ENCODE measurements at places on chromosomes 3 and 15. TPM values are rescaled to one million over a fixed set of nuclear protein-coding genes. Genes with fewer than 3 reads are reported as not detected.
A peak's percentile ranks its signal among the peaks of the same experiment; 100 is the strongest.

GRCh38 chr15:99677540-99678134 is 55.6 kb downstream of the LYSMD4 start:
- DNase-seq: no peak

DNA sequence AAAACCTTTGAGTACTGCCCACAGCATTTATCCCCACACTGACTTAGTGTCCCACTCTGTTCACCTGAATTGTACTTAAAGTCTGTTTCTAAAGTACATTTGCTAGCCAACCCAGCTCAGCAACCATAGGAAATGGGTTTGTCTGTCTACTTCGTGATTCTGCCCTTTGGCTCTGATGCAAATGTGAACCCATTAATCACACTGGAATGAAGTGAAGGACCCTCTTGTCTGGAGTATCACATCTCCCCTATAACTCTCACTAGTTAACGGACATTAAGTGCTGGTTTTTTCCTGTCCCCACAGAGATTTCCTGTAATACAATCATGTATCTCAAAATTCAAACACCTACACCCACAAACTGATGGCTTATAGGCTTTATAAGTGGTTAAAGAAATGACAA is 20.5 kb downstream of the EID1 start:
- no peak for DNase-seq

DNA sequence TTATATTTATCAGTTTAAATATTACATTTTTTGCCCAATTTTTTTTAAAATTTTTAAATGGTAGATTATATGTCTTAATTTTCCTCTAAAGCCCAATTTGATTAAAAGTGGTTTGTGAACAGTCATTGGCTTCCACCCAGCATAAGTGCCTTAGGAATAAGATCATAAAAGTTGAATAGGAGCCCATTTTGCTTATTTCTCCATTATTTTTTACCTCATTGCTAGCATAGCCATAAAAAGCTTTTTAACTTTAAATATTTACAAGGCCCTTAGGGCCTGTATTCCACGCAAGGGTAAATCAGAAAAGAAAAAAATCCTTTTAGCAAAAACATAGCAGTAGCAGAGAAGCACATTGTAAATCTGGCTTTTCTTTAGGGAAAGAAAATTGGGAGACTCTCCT is 9.0 kb downstream of the TTC14 start:
- no peak for DNase-seq

DNA sequence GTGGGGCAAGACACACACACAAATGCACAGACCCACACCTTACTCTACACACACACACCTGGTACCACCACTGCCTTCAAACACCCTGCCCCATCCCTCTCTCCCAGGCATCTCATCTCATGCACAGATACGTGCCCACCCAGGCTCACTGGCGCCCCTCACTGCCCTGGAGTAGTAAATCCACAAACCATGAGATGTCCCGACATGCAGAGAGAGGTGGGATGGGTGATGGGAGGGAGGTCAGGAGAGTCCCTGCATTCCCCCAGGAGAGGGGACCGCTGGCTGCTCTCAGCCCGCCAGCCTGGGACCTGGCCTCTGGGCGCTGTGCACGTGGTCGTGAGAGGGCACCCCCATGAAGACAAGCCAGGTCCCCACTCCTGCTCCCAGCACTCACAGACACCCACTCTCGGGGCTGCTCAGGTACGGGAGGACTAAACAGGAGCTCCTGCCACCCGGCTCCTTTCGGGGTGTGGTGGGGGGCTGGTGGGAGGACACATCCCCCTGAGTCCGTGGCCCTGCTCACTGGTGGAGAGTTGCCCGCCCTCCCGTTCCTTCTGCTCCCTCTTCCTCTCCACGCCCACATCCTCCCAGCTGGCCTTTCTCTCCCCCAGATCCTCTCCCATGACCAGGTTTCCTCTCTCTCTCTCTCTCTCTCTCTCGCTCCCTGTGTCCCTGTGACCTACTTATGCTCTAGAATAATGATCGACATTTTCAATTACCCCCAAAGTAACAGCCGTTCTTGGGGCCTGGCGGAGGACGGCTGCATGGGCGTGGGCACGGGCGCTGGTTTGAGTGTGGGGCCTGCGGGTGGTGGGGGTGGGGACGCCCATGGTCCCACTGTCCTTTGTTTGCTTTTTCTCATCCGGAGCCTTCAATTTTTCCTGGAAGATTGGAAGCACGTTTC is 18.9 kb upstream of the CSPG4 start:
- DNase-seq: no peak

DNA sequence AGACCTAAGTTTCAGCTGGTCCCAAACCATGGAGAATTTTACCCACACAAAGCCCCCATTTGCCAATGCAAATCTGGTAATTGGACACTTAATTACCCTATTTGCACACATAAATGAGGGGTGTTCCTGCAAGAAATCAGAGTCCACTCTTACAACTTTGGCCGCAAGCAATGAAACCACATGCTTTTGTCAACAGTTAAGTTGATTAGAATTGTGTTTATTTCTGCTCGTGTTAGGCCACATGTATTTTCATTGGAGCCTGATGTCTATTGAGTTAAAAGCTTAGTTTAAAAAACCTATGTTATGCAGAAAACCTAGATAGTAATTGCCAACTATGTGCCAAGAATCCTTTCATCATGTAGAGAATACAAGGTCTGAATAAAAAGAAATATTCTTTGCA is 153.8 kb upstream of the CMC1 start:
- no peak for DNase-seq

DNA sequence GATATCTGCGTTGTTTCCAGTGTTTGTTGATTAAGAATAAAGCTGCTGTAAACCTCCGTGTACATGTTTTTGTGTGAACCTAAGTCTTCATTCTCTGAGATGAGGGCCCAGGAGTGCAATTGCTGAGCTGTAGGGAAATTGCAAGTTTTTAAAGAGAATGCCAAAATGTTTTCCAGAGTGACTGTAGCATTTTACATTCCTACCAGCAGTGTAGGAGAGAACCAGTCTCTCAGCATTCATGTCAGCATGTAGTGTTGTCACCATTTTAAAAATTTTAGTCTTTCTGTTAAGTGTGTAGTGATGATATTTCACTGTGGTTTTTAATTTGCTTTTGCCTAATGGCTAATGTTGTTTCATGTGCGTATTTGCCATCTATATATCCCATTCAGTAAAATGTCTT is 3.4 kb upstream of the MGLL start:
- no peak for DNase-seq

DNA sequence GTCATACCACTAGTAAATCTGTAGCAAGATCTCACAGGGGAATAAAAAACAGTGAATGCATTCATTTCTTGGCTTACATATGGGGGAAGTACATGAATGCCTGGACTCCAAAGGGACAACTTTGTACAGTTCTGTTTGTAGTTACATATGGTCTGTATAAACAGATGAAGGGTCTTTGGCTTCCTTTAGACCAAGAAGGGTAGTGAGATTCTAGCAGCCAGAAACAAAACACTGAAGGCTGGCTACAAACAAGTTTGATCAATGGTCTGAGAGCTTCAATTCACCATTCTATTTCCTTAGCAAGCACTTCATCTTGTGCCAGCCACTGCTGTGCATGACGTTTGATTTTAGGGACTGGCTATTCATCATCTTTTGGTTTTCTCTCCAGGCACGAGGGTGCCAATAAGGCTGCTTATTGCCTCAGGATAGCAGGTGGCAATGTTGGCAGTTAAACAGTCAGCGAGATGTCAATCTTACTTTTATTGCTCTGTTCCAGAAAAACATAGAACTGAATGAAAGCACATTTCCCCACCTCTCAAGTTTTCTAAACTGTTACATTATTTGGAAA is 313.7 kb upstream of the COL8A1 start:
- no peak for DNase-seq

- DNase-seq: peak; percentile 33
These were observed 1.3 kb upstream of the ETV5 start for GRCh38 chr3:186109897-186110803.

GRCh38 chr3:149010966-149011365 is 19.6 kb downstream of the GYG1 start:
- no peak for DNase-seq

- DNase-seq: no peak
These were observed 392.6 kb upstream of the CBLB start for GRCh38 chr3:106261396-106261795.

DNA sequence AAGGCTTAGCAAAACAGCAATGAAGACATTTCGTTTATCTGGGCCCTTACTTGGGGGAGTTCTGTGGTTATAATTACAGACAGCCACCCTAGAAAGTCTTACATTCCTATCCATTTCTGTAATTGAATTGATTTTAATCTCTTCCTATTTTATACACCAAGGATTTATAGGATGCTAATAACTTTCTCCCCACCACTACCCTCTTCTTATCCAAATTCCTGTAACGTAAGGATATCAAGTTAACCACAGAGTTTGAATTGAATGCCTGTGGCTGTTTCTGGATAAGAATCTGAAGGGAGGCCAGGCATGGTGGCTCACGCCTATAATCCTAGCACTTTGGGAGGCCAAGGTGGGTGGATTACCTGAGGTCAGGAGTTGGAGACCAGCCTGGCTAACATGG is 78.6 kb downstream of the MLH1 start:
- no peak for DNase-seq

DNA sequence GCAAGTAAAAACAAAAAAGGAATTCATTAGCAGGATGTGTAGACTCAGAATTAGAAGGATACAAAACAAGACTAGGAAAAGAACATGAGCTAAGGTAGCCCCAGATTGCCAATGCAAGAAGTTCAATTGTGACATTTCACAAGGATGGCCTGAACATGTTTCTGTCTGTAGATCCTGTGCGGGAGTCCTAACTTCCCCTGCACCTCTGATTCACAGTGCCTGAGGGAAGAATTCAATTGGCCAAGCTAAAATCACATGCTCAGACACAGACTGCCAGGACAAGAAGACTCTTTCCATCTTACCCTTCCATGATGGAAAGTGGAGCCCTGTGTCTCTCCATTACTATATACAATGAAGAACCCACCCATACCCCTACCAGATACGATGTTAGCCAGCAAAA is 251.5 kb downstream of the KCNH8 start:
- no peak for DNase-seq

- no peak for DNase-seq
These were observed 35.9 kb upstream of the CHMP2B start for GRCh38 chr3:87191175-87191574.

GRCh38 chr3:184543843-184544512 is 17.6 kb upstream of the EPHB3 start:
- DNase-seq: peak; percentile 36

DNA sequence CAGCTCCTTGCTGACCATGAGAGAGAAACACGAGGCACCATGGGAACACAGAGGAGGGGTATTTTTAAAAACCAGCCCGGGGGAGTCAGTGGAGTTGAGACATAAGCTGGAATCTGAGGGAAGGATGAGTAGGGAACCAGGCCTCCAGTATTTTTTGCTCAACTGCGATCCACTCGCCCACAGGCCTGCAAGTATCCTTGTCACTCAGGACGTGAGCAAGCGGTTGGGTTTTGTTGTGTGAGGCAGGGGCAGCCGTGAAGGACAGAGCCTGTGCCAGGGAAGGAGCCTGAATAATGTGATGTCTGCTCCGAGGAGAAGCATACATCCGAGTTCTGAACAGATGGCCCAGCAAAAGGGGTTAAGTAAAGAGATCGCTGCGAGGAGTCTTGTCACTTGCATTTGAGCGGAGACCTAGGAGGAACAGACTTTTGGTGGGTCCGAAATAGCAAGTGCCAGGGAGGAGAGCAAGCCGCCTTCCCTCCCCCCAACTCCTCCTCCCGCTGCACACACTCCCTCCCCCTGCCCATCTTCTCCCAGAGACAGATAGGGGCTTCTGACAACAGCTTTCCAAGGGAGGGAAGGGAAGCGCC is 20.4 kb upstream of the NTRK3 start:
- DNase-seq: no peak

GRCh38 chr3:8964436-8965370 is 1.4 kb upstream of the RAD18 start:
- no peak for DNase-seq

- DNase-seq: no peak
These were observed 7.7 kb downstream of the CMTM8 start for GRCh38 chr3:32246079-32246675.

DNA sequence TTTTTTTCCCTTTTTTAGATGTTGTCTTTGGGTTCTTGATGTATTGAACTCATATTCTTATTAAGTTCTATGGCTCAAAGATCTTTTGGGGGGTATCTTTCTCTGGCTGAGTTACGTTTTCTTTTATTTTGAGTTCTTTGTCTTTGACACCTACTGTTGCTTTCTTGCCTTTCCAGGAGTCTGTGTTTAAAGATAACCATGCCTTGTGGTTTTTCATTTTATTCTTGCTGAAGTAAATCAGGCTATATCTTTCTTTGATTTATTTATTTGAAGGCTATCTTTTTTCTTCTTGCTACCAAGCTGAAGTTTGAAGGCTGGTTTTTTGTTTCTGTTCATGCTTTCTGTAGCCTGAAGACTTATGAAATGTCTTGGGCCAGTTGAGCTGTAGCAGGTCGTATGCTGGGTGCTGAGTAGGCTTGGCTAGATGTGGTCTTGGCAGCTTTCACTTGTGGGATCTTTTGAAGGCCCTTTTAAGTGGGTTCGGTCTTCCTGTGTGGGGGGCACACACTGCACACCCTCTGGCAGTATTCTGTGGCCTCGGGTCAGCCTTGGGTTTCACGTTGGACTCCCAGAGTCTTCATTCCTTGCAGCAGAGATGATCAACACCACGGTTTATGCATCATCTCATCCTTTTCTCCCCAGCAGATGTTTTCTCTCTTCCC is 17.5 kb downstream of the SLCO3A1 start:
- no peak for DNase-seq

DNA sequence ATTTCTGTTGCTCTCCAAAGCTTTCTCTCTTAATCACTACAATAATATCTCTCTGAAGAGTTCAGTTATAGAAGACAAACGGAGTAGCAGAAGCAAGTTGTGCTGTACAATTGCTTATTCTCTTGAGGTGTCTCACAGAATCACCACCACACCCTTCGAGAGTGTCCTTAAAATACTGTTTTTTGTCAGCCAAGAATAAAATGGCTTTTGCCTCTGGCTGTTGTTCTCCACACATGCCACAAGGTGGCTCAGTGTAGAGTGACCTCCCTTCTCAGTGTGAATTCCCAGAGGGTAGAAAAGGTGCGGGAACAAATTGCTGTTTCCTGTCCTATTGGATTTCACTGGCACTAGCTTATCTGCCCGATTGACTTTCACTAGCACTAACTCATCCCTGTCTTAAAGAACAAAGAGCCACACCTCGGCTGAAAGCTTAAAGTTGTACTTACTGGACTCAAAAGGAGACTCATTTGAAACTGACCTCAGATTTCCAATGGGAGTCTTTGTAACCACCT is 134.2 kb upstream of the SATB1 start:
- no peak for DNase-seq

- DNase-seq: peak; percentile 68
These were observed 7.2 kb downstream of the CD276 start for GRCh38 chr15:73691396-73691795.

Gene CCDC80
- 31.8 TPM for total RNA-seq

Gene AADAC
- total RNA-seq: 0.71 TPM

Gene ARL6
- 2.1 TPM for total RNA-seq

Gene B2M
- total RNA-seq: 476 TPM

Gene NKIRAS1
- total RNA-seq: 30.7 TPM

Gene CHRNA5
- total RNA-seq: 3.1 TPM

Gene SI
- not detected for total RNA-seq

Gene GPR160
- 1.1 TPM for total RNA-seq

Gene SETD5
- 58.3 TPM for total RNA-seq

Gene CCK
- not detected for total RNA-seq
